Fibroblast of skin of right quadriceps (primary cell): ENCODE measurements at places on chromosomes 2 and 18.

DNA sequence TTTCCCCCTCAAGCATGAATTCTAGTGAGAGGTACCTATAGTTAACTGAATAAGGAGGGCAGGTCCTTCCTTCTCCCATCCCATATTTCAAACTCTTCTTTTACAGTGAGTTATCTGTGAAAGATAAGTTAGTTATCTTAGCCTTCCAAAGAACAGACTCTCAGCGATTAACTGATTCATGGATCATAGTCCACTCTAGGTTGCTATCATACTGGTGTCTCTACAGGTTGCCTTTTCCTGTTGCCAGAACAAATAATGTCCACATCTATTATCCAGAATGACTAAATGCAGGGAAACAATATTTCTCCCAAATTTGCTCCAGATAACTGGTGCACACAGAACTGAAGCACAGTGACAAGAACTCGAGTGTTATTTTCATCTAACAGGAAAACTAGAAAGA, 68.3 kb downstream of the MEP1B start:
- no peak for DNase-seq

DNA sequence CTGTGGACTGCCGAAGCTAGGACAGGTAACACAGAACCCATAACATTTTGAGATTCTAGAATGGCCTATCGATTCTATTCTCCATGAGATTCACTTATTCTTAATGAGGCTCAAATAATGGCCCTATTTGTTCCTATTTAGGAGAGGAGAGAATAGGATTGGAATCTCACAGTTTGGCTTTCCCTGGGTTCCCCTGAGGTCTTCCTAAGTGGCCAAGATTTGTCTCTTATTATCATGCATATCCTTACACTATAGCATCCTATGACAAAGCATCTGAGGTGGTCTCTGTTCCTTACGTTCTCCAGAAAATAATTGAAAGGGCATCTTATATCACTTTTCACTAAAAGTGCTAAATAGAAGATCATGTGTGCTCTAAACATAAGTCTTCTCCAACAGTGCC, 9.5 kb downstream of the WDPCP start:
- no peak for DNase-seq

DNA sequence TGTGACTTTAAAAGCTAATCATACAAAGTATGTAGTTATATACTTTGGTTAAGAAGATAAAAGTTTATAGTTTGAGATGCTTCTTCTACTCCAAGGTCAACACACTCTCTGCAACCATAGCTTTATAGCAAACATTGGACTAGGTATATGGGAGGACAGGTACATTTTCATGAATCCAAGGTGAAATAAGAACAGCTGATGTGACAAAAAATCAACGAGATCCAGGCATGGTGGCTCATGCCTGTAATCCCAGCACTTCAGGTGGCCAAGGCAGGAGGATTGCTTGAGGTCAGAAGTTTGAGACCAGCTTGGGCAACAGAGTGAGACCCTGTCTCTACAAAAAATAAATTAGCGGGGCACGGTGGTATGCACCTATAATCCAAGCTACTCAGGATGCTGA, 163.3 kb upstream of the VWC2L start:
- DNase-seq: no peak

DNA sequence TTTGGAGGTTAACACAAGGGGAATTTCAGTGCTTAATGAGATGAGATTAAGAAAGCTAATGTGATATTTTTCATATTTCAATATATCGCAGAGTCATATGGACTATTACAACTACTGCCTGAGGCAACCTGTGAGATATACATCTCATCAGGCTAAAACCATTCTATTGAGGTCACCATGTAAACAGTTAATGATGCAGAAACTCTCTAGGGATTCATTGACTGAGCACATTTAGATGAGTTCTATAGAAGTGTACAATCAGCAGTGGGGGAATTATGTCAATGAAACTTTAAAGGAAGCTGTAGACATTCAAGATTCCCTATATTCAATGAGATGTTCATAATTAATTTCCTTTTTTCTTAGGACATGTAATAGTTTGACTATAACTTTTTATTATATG, 687.4 kb upstream of the SYT4 start:
- no peak for DNase-seq

DNA sequence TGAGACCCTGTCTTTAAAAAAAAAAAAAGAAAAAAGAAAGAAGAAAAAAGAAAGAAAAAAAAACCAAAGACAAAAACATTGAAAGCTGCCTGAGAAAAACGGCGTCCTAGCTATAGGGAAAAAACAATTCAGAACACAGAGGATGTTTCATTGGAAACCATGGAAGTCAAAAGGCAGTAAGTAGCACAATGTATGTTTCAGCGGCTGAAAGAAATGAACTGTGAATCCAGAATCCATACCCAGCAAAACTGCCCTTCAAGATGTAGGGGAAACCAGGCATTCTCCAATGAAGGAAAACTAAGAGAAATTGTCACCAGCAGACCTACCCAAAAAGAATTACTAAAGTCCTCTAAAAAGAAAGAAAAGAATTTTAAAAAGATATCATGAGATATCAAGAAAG, 27.6 kb downstream of the EVA1A start:
- no peak for DNase-seq

DNA sequence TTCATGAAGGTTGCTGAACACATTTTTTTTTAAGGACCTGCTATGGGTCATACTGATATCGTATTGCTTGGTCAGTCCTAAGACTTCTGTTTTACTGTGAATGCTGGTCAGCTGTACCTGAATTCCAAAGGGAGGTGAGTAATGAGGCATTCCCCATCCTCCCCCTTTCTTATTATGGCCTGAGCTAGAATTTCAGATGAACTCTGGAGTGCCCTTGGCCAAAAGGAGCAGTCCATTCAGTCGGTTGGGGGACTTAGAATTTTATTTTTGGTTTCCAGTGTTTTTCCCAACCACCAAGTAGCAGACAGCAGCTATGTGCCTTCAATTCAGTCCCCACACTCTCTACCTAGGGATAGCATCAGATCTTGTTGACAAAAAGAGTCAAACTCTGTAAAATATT, 26.9 kb upstream of the PDCL3 start:
- no peak for DNase-seq

DNA sequence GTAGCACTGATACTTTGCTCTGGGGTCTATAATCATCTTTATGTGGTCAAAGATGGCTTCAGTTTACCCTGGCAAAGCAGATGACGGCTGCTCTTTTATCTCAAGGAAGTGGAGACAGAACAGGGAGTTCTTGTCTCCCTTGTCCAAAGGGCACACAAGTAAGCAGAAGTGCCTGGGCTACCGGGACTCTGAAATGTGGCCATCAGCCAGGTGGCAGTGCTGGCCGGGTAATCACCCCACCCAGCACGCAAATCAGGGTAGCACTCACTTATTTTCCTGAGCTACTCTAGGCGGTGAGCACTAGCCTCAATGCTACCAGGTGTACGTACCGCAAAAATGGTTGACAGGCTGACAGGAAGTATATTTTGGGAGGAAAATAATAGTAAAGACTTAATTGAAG, 119.7 kb upstream of the ETAA1 start:
- DNase-seq: no peak

- no peak for DNase-seq
These were observed 32.6 kb upstream of the LPIN1 start for GRCh38 chr2:11713815-11714214.

DNA sequence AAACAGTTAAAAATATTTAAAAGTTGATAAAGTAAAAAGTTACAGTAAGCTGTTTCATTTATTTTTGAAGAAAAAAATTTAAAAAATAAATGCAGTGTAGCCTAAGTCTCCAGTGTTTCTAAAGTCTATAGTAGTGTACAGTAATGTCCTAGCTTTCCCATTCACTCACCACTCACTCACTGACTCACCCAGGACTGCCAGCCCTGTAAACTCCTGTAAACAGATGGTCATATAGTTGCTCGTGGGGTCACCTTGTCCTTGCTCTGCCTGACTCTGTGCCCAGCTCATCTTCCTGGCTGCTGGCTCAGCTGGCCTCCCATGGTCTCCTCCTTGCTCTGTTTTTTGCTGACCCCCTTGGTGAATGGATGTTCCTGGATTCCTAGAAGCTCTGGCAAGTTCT, 180.3 kb downstream of the VAPA start:
- DNase-seq: no peak

DNA sequence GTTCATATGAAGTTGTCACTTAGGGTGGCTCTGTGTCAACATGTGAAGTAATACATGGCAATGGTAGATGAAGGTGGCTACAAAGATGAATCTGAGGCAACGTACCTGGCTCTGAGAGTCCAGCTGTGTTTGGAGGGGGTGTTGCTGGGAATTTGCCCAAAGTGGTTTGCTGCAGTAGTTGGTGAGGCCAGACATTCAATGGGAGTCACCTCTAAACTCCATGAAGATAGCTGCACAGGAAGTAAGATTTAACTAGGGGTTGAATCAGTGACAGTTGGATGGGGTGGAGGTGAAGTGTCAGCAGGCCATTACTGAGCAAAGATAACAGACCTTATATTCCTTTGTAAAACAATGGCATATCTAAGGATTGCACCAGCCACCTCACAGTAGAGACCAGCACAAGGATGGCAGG, 71.8 kb downstream of the NUP35 start:
- no peak for DNase-seq

- peak; percentile 26 for DNase-seq
These were observed 371.8 kb upstream of the SLC14A2 start for GRCh38 chr18:45243340-45244110.

DNA sequence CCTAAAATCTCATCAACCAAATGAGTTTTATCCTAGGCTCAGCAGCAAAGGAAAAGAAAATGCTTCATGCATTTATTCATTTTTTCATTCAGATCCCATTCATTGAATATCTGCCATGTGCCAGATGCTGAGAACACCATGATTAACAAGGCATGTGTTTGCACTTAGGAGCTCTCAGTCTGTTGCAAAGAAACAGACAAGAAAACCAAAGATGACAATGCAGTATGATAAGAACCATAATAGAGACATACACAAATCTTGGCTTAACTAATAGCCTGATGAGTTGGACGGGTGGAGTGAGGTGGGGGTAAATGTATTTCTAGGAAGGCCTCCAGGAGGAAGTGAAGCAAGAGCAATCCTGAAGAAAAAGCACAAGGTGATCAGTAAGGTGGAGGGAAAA, 177.8 kb upstream of the SCN7A start:
- peak; percentile 12 for DNase-seq

DNA sequence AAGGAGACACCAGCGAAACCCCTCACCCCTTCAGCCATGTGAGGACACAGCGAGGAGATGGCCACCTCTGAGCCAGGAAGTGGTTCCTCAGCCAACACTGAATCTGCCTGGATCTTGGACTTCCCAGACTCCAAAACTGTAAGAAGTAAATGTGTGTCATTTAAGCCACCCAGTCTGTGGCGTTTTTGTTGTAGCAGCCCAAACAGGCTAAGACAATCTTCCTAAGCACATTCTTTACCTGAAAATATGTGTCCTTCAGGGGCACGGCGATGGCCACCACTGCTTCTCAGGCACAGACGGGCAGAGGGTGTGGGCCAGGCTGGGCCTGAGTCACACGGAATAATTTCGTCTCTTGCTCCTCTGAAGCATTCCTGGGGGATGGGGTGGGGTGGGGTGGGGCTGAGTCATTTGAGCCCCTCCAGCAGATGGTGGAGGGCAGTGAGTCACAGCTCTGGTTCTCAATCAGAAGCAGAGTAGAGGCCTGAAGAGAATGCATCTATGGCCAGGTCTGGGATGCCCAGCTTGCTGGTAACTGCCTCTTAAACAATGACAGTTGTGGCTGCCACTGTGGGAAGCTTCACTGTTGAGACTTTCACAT, 142.4 kb downstream of the CAPN13 start:
- DNase-seq: peak; percentile 97

DNA sequence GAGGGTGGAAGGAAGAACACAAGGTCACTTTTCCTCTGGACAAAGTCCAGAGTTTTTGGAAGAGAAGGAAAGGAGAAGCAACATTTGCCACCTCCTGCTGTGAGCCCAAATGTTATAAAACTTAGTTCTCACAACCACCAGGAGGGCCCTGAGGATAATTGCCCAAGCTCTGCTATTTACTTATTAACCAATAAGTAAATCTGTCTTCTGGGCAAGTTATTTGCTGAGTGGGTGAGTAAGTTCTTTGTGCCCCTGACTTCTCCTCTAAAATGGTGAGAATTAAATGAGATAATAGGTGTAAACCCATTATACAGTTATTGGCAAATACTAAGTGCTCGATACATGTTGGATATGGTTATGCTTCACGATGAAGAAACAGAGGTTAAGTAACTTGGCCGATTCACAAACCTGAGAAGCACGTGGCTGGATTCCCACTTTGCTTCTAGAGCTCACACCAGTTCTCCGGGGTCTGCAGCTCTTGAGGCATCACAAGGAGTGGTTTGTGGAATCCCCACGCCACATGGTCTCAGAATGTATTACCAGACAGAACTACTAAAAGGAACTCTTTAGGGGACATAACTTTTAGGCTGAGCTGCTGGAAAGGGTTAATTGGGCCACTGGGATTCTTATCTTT, 164.1 kb downstream of the MYCN start:
- DNase-seq: no peak

DNA sequence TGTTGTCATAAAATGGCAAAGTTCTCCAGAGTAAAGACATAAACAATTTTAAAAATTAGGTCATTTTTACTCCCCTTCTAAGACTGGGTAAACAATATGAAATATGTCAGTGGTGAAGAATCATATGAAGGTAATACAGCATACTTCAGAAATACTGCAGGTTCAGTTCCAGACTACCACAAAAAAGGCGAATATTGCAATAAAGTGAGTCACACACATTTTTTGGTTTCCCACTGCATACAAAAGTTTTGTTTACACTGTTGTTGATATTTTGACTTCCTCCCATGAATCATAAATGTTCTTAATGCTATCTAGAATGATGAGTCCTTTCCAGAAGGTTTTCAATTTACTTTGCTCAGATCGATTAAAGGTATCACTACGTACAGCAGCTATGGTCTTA, 73.5 kb downstream of the SMC6 start:
- peak; percentile 4 for DNase-seq

GRCh38 chr2:154247503-154247902, 375.8 kb downstream of the GALNT13 start:
- no peak for DNase-seq

GRCh38 chr2:216283038-216283900, 89.0 kb downstream of the MARCHF4 start:
- DNase-seq: no peak

DNA sequence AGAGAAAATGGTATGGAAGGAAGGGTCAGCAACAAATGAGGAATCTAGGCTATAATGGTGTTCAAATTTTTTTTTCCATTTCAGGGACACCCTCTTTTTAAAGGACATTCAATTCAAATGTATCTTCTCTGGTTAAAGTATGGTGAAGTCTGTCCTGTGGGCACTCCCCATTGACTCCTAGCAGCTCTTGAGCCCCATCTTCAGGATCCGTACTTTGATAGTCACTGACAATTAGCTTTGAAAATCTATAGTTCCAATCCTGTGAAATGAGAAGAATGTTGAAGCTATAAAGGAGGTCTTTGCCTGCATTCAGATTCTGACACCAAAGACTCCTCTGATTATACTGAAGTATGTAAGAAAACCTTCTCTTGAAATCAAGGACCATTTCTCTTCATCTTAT, 43.3 kb downstream of the KCNH7 start:
- DNase-seq: no peak

GRCh38 chr2:212288308-212288707, 250.3 kb downstream of the ERBB4 start:
- DNase-seq: no peak
